NCI-H1092 (cell line): ENCODE measurements at places on chromosomes 7 and 10.

- DNase-seq = peak; percentile 59
Measured at GRCh38 chr10:17021656-17022465, 107.8 kb downstream of the CUBN start.

GRCh38 chr7:44218418-44219201 lies 17.8 kb downstream of the YKT6 start:
- no peak for DNase-seq

DNA sequence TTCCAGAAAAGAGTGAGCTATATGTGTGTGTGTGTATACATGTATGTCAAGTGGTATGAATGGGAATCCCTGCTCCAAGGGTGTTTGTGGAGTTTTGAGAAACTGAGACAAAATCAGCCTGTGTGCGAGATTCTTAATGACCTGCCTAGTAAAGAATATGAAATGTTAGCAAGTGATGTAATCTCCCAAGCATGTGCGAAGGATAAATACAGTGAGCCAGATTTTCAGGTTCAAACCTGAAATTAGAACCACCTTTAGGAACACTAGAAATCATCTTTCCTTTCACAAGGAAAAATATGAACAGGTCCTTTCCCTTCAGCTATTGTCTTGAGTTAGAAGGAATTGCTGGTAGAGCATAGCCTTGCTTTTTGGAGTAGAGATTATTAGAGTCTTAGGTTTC lies 457.6 kb downstream of the LRMDA start:
- DNase-seq = no peak

DNA sequence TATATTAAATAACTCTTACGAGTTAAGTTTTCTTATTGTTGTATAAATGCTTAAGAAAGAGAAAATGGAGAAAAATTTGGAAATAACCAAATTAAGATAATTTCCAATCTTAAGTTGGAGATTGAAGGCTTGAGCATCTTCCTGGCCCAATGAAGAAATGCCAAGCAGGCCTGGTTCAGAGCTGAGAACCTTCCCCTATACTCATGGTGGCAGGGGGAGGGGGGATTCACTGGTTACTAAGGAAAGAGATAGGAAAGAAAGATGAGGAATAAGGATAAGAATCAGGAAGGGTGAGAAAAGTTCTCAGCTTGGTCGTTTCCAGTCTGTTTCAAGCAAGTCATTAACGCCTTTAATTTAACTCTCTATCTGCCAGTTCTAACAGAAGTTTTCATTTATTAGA lies 166.2 kb downstream of the AVL9 start:
- no peak for DNase-seq

DNA sequence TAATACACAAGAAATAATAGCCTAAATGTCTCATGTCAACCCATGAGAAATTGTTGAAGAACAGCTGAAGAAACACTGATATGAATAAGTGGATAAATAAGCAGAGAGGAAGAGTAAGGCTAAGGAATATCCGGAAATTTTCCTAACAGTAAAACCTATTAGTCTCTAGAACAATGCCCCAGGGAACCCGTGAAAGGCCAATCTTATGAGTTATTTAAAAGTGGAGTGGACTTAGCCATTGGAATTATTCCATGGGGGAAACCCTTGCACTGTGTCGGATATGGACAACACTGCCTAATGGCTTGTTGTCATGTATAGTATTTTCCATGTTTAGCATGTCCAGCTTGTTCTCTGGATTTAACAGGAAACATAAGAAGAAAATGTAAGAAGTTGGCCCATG lies 217.2 kb upstream of the PLXNA4 start:
- DNase-seq = no peak

DNA sequence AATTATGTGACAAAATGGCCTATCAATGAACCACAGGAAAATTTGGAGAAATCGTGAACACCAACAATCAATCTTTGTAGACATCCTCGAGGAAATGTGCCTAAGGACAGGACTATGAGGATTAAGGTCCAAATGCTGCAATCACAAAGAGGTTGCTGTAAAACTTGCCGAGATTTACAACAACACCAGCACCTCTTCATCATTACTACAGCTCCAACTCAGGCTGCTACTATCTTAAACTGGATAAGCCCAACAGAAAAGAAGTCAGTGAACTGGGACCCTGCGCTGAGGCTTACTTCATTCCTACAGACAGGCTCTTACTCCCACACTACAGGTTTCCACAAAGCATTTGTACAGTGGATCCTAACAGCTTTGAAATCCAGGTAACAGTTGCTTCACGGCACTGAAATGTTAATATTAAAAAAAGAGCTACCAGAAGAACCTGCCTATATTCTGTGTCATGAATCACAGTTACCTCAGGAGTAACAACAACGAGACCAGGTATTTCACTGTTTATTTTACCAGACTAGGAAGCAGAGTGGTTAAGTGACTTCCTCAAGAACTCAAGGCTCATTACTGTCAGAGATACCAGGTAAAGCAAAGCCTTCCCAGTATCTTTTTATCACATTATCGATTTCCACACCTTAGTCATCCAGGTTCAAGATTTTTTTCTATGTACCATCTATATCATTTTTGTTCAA lies 23.9 kb downstream of the CACUL1 start:
- DNase-seq = no peak

GRCh38 chr10:101850749-101851148 lies 7.1 kb upstream of the KCNIP2 start:
- no peak for DNase-seq

- no peak for DNase-seq
Measured at GRCh38 chr7:81769891-81770727, at the start of gene HGF. Gene HGF, minus strand, starts transcription at chr7:81770047. Its CDS starts 76 bp downstream, at chr7:81769971.

DNA sequence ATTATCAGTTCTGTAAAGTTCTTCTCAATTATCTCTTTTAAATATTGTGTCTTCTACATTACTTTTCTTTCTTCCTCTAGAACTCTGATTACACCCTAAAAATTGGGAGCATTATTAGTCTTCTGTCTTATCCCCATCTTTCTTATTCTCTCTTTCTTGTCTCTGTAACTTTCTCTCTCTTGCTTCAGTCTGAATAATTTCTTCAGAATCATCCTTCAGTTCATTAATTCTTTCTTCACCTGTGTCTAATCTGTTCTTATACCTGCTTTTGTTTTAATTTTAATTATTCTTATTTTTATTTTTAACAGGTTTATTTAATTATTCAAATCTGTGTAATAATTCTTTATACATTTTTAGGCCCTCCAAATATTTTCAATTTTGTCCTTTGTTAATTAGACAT lies 114.3 kb downstream of the GATA3 start:
- no peak for DNase-seq

- no peak for DNase-seq
Measured at GRCh38 chr7:29352041-29352440, 157.5 kb downstream of the CHN2 start.

DNA sequence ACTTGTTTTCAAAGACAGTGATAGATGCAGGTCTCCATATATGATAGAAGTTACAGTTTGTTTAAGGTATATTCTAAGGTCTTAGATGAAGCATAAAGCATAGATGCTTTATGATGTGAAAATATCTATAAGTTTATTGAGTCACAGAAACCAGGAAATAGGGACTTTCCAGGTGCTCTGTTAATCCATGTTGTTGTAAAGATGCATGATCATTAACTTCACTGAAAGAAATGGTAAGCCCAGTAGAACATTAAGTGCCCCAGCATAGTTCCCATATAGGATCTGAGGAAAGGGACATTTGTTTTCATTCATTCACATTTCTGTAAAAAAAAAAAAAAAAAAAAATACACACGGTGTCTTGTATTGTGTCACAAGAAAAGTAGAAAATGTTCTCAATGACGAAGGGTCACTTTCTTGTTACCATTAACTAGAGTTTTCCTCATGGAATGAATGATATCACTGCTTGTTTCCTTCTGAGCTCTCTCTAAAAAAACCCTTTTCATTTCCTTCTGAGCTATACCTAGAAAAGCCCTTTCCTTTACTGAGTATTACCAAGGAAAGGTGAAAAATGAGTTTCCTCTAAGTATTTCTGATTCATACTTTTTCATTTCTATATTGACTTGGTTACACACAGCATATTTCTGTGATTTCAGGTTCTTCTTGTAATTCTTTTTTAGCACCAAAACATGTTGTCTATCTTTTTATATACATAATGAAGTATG lies 105.2 kb downstream of the MACC1 start:
- DNase-seq = no peak

- no peak for DNase-seq
Measured at GRCh38 chr7:157438121-157439025, 101.6 kb downstream of the DNAJB6 start.

DNA sequence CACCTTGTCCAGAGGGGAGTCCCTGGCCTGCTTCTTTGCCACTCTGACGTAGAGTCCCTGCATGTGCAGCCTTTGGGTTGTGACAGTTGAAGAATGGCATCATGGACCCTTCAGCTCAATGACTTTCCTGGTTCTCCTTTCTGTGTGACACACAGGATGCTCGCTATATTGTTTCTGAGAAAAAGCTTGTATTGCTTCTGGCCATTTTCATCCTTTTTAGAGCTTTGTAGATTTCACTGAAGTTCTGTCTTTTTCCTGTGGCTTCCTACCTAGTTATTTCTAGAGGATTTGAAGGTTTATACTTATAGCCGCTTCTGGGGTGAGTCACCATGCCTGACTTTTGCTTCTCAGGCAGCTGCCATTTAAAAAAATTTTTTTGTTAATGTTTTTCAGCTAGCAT lies 27.0 kb downstream of the SND1 start:
- DNase-seq = no peak

- DNase-seq = no peak
Measured at GRCh38 chr7:136326045-136326609, 349.0 kb upstream of the MTPN start.

DNA sequence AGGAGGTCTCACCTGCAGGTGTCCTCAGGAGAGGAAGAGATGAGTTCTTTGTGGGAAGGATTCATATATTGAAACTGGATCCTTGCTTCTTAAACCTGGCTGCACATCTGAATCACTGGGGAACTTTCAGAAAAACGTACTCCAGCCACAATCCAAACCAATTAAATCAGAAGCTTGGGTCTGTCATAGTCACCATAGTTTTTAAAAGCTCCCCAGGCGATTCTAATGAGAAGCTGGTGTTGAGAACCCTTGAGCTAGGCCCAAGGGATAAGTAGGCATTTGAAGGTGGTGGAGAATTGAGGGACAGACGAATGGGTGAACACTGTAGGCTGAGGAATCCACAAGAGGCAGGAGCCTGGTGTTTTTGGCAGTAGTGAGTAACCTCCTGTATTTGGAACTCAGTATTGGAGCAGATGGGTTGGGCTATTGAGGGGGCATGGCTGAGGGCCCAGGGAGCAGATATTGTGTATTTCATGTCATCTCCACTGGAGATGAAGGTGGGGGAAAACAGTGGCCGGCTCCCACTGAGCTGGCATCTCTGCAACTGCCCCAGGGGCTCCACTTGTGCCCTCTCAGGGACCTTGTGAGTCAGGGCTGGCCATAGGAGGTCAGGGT lies 14.5 kb downstream of the ADCYAP1R1 start:
- DNase-seq = peak; percentile 19

GRCh38 chr10:62037166-62037831 lies 135.8 kb downstream of the ARID5B start:
- no peak for DNase-seq

DNA sequence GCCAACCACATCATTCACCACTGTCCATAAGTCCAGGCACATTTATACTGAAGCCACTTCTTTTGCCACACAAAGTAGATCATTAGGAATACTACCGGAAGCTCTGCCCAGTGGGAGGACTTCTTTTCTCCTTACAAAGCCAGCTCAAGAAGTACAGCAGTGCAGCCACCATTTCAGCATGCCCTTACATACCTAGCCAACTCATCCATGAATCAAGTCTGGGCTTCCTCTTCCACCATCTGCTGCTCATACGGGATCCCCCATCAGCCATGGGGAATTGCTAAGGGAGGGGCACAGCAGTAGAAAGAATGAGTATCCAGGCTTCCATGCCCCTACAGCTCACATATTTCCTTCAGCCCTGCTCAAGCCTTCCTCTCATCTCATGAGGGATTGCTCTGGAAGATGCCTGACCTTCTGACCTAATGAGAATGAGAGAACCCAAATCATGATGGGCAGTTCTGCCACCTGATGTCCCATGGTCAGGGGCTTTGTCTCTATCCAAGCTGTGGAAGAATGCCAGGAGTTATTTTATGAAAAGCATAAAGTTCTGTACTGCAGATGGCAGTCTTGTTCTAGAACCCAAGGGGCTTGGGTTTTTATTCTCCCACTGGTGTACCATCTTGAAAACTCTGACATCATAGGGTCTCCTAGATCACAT lies 39.5 kb downstream of the ACSM6 start:
- DNase-seq = no peak

DNA sequence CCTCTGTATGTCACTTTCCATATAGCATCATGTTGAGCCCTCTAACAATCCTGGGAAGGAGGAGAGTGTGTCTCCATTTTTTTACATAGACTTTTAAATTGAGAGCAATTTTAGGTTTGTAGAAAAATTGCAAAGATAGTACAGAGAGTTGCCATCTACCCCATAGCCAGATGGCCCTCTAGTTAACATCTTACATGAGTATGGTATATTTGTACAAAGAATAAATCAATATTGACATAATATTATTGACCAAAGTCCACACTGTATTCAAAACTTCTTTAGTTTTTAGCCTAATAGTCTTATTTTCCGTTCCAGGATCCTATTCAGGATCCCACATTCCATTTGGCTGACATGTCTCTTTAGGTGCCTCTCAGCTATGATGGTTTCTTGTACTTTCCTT lies 274.6 kb upstream of the PLPP4 start:
- no peak for DNase-seq
